ENCODE measurements at places on chromosomes 1 and 21.

DNA sequence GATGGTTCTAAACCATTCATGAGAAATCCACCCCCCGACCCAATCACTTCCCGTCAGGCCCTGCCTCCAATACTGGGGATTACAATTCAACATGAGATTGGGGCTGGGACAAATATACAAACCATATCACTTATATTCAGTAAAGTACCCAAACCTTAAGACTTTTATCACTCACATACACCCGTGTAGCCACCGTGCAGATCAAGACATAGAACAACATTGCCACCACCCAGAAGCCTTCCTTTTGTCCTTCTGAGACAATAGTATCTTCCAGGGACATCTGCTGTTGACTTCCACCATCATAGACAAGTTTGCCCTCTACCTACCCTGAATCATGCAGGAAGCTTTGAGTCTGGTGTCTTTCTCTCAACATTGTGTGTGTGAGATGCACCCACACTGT lies 37.5 kb downstream of the CLIC6 start:
- DNase-seq: no peak

GRCh38 chr1:75531570-75531969 lies 79.3 kb downstream of the SLC44A5 start:
- DNase-seq: no peak

DNA sequence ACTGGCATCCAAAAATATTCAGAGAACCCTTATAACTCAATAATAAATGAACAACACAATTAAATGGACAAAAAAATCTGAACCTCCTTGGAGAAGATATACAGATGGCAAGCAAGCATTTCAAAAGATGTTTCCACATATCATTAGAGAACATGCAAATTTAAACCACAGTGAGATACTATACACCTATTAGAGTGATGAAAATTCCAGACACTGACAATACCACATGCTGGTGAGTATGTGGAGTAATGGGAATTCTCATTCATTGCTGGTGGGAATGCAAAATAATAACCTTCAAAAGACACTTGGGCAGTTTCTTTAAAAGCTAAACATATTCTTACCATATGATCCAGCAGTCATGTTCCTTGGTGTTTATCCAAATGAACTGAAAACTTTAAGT lies 46.1 kb downstream of the HS2ST1 start:
- DNase-seq: no peak

- no peak for DNase-seq
Observed at GRCh38 chr1:53306168-53306567, 21.7 kb downstream of the LRP8 start.

GRCh38 chr1:155850345-155850744 lies 6.7 kb downstream of the GON4L start:
- DNase-seq: no peak

DNA sequence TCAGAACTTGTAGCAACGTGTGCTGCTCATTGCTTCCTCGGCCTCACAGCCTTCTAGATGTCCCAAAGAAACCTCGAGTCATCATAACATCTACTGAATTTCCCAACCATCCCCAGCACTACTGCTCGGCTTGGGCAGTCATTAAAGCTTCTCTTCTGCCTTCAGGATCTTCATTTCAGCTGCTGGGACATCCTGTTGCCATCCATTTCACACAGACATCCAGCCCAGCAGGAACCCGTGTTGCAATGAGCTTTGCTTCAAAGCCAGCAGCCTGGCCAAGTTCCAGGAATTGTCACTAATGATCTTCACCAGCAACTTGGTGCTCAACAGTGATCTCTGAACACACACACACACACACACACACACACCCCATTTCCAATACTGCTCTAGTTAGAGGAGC lies 18.5 kb downstream of the WLS start:
- no peak for DNase-seq

- DNase-seq: no peak
Observed at GRCh38 chr1:7290971-7291970, 479.8 kb upstream of the VAMP3 start.

DNA sequence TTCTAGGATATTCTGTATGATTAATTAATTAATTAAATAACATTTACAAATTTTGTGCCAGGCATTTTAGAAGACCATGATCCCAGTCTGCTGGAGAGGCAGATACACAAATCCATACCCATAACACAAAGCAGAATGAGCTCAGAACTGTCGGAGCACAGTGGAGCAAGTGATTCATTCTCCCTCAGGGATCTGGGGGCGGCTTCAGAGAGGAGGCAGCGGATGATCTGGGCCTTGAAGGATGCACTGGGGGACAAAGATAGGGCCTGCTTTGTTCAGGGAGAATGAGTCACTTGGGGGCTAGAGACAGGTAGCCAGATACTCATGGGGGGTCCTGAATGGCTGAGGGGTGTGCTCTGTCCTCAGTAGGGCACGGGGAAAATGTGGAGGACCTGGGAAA lies 50.9 kb upstream of the TRABD2B start:
- no peak for DNase-seq

DNA sequence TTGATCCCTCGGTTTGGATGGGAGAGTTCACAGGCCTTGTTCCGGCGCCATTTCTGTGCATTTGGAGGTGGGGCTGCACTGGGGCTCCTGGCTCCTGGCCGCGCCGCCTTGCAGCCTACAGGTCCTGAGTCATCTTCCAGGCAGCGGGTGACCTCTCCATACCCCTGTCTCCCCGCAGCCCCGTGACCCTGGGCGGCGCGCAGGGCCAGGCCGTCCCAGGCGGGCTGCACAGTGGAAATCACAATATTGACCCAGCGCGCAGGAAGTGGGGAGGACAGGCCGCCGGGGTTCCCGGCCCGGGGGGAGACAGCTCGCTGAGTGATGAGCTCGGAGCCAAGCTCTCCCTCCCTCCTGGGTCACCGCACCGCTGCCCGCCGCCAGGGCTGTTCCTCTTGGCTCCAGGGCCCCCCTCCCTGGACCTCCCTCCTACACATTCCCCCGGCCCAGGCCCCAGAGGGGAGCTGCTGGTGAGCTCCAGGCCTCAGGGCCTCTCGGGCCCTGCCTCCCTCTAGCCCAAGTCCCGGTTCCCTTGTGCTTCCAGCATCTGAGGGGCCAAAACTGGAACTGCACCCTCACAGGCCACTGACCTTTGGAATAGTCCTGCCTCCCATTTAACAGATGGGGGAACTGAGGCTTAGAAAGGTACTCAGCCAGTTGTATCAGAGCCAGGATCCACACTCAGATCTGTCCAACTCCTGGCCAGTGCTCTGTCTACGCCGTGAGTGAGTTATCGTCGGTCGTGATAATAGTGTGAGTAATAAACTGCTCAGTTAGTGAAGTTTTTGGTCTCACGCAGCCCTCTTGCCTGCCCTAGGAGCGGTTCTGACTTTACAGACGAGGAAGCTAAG lies 142.9 kb upstream of the WNT4 start:
- DNase-seq: no peak

- no peak for DNase-seq
Observed at GRCh38 chr1:147515045-147515869, 26.0 kb upstream of the BCL9 start.

DNA sequence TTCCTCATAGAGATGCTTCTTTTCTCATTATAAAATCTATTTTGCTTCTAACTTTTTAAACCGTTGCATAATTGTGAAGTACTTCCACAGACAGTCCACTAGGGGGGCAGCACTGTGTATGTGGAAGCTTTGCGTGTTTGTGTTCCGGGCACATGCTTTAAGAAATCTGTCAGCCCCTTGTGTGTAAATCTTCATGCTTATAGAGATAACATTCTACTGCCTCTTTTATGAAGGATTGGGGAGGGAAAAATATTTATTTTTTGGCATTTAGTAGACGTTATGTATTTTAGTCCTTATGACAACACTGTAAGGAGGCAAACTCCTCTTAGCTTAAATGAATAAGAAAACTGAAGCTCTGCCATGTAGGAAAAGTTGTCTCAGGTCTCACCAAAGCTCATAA lies 157.3 kb upstream of the PTGFR start:
- DNase-seq: no peak

- no peak for DNase-seq
Observed at GRCh38 chr1:79044974-79045650, 38.6 kb upstream of the ADGRL4 start.

GRCh38 chr1:201736707-201737320 lies 92.1 kb upstream of the IPO9 start:
- DNase-seq: no peak

DNA sequence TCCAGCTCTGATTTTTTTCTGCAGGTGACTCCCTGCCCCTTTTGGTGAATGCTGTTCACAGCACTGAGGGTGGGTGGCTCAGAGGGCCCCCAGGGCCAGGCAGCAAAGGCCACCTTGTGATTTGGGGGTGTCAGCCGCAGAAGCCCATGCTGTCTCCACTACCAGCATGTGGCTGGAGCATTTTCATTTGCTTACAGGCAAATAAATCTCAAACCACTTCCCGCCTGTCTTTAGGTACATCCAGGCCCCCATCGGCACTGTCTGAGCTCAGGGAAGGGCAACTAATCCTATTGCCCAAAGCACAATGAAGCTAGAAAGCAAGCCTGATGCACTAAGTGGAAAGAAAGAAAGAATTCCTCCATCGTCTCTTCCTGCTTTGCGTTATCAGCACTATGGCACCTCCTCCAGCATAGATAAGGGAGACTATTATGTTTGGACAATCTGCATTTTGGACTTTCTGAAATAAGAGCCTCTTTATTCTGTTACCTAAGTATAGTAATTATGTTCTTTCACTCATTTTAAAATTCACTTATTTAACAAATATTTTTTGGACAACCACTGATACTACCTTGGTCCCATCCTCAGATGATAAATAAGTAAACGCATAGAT lies 100.5 kb upstream of the TLR5 start:
- DNase-seq: no peak

GRCh38 chr1:125087691-125088090 lies 3902.9 kb downstream of the SRGAP2C start:
- DNase-seq: no peak

DNA sequence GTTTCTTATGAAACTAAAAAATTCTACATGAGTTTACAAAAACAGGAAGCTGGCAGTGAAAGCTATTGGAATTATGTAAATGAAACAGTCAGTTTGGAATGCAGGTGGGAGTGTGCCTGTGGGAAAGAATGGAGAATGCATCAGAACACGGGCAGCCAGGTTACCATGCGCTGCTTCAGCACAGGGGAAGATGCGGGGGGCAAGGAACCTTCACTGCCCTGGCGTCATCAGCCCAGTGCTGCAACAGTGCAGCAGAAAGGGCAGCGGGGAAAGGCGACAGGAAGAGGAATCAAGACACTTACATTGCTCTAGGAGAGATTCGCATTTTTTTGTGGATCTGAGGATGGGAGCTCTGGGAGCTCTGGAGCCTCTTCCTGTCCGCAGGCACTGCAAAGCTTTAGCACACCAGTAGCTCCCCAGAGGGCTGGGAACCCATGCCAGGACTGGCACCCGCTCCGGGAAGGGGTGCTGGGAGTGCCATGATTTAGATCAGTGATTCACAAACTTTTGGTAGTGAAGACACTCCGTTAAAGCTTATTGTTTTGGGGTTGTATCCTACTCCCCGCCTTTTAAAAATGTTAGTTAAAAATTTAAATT lies 64.1 kb upstream of the WDR26 start:
- no peak for DNase-seq

DNA sequence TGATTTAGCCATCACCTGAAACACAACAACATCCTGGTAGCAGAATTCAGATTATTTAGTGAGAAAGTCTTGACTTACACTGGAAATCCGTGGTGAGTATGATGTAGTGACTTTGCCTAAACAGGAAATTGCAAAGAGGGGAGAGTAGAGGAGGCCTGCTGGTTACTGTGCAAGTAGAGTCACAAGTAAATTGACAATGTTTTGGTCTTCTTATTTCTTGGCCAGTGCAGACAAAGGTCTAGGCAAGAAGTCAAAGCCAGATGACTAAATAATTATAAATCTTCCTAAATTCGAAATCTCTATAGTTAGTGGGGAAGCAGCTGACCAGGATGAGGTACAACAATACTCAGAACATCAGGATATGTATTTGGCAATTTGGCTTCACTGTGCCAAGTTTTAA lies 159.5 kb upstream of the KCTD3 start:
- DNase-seq: no peak

DNA sequence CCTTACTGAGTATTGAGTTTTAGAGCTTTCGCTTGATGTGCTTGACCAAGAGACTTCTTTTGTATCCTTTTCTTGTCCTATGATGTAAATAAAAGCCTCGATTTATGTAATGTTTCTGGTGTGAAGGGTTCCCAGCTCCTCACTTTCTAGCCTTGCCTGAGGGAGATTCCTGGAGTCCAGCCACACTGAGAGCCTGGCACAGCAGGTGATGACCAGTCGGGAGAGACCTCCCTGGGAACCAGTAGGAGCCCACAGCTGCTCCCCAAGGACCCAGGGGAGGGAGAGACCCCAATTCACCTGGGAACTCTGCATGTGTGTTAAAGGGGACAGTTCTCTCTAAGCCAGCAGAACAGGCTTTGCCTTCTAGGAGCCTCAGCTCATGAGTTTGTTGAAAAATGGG lies 8.9 kb downstream of the C1orf115 start:
- no peak for DNase-seq

DNA sequence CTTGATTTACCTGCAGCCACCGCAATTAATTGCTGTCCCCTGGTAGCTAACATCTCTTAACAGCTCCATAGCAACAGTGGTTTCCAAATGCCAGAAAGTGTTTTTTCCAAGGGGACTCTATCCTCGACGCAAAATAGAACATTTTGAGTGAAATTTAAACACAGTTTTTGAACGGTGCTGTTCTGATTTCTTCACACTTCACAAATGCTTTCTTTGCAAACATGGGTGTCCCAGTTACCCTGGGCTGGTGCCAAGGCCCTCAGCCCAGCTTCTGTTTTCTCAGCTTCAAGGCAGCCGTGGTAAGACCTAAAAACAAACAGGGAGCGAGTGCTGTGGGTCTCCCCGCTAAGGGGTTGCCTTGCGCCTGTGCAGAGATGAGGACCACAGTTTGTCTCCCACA lies 147.3 kb upstream of the VAMP3 start:
- DNase-seq: no peak

DNA sequence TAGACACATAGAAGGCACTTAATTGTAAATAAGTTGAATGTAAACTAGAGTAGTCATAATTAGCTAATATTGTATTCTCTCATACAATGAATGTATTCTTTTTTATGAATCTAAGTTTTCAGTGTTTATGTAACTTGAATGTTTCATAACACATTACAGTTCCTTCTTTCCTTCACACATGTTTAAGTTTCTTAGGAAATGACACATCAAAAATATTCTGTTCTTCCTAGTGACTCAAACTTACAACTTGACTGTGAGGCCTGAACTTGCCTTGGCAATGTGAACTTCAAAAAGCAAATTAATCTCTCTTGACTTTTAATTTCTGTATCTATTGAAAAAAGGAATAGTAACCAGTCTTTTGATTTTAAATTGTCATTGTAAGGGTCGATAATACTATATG lies 700.1 kb downstream of the KCNT2 start:
- no peak for DNase-seq

DNA sequence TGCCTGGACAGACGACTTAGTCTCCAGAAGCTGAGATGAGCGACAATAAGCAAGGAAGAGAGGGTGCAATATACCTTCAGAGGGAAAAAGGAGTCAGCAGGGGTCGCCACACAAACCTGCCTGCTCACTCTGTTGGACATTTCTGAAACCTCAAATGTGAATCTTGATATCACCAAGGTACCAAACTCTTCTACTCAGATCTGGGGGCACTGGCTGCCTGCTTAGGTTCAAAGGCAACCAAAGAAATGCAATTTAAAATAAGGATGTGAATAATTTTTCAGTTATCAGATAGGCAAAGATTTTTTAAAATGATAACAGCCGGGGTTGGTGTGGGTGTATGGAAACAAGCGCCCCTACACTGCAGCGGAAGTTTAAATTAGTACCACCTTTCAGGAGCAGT lies 164.2 kb downstream of the HIVEP3 start:
- no peak for DNase-seq

- DNase-seq: no peak
Observed at GRCh38 chr1:34846265-34846664, 13.3 kb downstream of the SMIM12 start.

All from T-helper 9 cell (primary cell).